ENCODE measurements at places on chromosomes 11 and 22. TPM values are rescaled to one million over a fixed set of nuclear protein-coding genes. Genes with fewer than 3 reads are reported as not detected.

SCUBE2 gene
- total RNA-seq, result 2.7 TPM

SYT9 gene
- not detected for total RNA-seq

CALCA gene
- total RNA-seq, result not detected

HTR3B gene
- total RNA-seq, result not detected

BATF2 gene
- 0.29 TPM for total RNA-seq

OR10G8 gene
- not detected for total RNA-seq

HTR3A gene
- total RNA-seq, result not detected

SAA1 gene
- not detected for total RNA-seq
